ENCODE measurements at places on chromosomes 3 and 15.

DNA sequence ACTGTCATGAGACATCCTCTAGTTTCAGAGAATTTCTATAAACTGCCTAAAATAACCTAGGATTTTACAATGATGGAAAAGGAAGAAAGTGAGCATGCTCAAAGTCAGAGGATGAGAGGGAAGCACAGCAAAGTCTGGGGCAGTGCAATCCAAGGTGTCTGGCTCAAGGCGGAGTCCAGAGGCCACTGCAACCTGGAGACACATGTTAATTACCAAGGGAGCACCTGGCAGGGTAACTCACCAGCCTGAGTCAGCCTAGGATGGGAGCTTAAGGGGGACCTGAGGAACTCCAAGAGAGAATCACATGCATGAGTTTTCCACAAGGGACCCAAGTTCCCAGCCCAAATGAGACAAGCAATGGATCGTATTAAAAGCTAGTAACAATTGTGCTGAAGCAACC is 49.8 kb downstream of the PLD1 start:
- no peak overlapping the region for H3K4me3 ChIP-seq
- no peaks in the 10 kb centered on the region for H3K27me3 ChIP-seq
- no peaks in the 10 kb centered on the region for H3K36me3 ChIP-seq
- no peak for DNase-seq
- no peak overlapping the region for H3K27ac ChIP-seq

DNA sequence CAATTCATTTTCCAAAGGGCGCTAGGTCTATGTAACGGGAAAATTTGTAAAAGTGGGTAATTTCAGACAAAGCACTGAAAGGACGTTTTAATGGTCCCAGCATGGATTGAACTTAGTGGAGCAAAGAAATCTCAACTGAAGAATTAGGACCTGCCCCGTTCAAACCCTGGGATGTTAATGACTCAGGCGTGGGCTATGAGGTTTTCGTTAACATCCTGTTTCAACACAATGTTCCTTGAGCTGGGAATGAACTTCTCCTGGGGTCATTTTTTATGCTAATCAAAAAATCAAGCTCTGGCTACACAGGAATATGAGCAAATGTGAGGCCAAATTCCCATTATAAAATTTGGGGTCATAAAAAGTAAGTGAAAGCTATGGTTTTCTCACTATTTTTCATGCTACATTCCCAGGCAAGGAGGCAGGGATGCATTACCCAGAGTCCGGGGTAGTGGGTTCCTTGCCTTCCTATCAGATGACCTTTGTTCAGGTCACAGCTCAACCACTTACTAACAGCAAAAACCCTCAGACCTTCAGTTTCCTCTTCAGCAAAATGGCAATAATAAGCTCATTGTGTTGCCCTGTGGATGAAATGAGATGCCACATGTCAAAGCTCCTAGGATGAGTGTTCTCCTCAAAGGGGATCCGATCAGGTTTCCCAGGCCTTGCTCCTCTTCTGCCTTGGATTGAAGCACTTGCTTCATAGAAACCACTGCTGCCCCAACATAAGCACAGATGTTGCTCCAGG is 271.4 kb downstream of the ARRDC4 start:
- H3K36me3 ChIP-seq, result no peaks in the 10 kb centered on the region
- H3K4me3 ChIP-seq, result no peak overlapping the region
- no peaks in the 10 kb centered on the region for H3K27me3 ChIP-seq
- no peaks in the 10 kb centered on the region for H3K4me1 ChIP-seq

- H3K4me3 ChIP-seq, result no peak overlapping the region
- H3K27ac ChIP-seq, result no peak overlapping the region
- no peaks in the 10 kb centered on the region for H3K27me3 ChIP-seq
- H3K4me1 ChIP-seq, result 0 out of 2 replicates have a peak, but pooled peaks cover 3% of the 10 kb centered on the region
- DNase-seq, result no peak
- no peaks in the 10 kb centered on the region for H3K36me3 ChIP-seq
These were observed 126.1 kb upstream of the CMC1 start for GRCh38 chr3:28115316-28115715.

GRCh38 chr15:48636511-48636910 is 9.0 kb downstream of the FBN1 start:
- no peak for DNase-seq
- no peak overlapping the region for H3K4me3 ChIP-seq
- no peaks in the 10 kb centered on the region for H3K4me1 ChIP-seq
- H3K36me3 ChIP-seq, result no peaks in the 10 kb centered on the region
- no peaks in the 10 kb centered on the region for H3K27me3 ChIP-seq

- H3K36me3 ChIP-seq, result no peaks in the 10 kb centered on the region
- no peak for DNase-seq
- H3K27me3 ChIP-seq, result no peaks in the 10 kb centered on the region
These were observed 8.7 kb upstream of the PSMD2 start for GRCh38 chr3:184290331-184290730.

- H3K36me3 ChIP-seq, result no peaks in the 10 kb centered on the region
- H3K4me3 ChIP-seq, result no peak overlapping the region
- DNase-seq, result no peak
- no peaks in the 10 kb centered on the region for H3K4me1 ChIP-seq
These were observed 10.7 kb upstream of the ANXA2 start for GRCh38 chr15:60408463-60408981.

DNA sequence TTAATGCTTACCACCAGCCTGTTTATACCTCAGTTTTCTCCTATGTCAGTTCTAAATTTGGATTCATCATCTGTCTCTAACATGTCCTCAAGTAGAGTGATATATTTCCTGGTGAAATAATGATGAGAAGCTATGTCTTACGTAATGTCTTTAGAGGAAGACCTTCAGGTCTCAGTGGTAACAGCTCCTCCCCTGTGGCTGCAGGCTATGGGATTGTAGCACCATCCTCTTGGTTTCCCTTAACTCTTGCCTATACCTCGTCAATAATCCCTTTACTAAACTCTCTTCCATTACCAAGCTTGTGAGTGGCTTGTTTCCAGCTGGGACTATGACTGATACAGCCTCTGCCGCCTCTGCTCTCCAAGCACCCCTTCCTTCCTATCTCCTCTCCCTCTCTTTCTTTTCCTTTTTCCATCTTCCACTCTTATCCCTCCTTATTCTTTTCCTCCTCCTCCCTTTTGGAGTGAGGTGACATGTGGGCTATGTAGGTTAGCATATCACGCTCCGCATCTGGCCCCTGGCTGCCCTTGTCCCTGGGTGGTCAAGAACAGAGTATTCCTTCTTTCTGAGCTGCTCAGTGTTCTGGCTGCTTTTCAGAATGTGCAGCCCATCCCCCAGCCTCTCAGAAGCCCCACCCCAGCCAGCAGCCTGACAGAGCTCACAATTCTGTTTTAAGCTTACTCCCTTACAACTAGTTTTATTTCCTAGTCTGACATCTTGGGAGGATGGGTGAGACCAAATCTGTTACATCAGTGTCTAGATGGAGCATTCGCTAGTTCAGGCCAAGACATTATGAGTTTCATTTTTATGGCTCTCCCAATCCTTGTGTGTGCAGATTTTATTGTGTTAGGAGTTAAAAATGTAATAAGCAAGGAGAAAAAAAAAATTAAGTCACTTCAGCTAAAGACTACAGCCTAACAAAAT is 75.0 kb upstream of the RNU6-1 start:
- no peak overlapping the region for H3K27ac ChIP-seq
- H3K4me1 ChIP-seq, result peaks cover 7% of the 10 kb centered on the region
- no peaks in the 10 kb centered on the region for H3K27me3 ChIP-seq
- DNase-seq, result no peak
- no peaks in the 10 kb centered on the region for H3K36me3 ChIP-seq

GRCh38 chr3:69094467-69095205 is 9.9 kb downstream of the ARL6IP5 start:
- no peak overlapping the region for H3K27ac ChIP-seq
- H3K36me3 ChIP-seq, result no peaks in the 10 kb centered on the region
- H3K4me1 ChIP-seq, result 0 out of 2 replicates have a peak, but pooled peaks cover 1% of the 10 kb centered on the region
- H3K4me3 ChIP-seq, result no peak overlapping the region
- no peaks in the 10 kb centered on the region for H3K27me3 ChIP-seq

DNA sequence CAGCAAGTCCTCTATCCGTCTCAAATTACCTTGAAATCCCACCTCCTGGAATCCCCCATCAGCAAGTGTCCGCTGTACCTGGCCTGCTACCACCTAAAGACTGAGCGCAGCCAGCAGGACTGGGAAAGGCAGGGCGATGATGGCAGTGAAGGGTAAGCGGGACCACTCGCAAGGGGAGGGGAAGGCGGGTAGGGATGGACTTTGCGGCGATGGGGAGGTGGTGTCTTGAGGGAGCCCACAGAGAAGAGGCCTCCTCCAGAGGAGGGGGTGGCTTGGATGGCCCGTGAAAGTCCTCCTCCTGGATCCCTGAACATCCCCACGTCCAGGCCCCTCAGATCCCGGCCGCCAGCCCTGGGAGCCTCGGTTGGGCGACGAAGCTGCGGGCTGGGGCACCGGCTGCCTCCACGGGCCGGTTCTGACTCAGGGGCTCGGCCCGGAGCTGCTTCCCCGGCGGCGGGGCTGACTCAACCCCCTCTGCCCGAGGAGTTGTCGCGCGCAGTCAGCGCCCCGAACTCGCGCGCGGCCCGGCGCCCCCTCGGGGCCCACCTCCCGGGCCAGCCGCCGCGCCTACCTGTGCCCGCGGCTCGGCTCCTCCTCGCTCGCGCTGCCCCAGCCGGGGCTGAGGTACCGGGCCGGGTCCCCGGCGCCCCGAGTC is 512 bp downstream of the LARP6 start:
- H3K4me1 ChIP-seq, result 0 out of 2 replicates have a peak, but pooled peaks cover 1% of the 10 kb centered on the region
- no peak for DNase-seq
- no peak overlapping the region for H3K27ac ChIP-seq
- no peaks in the 10 kb centered on the region for H3K36me3 ChIP-seq

DNA sequence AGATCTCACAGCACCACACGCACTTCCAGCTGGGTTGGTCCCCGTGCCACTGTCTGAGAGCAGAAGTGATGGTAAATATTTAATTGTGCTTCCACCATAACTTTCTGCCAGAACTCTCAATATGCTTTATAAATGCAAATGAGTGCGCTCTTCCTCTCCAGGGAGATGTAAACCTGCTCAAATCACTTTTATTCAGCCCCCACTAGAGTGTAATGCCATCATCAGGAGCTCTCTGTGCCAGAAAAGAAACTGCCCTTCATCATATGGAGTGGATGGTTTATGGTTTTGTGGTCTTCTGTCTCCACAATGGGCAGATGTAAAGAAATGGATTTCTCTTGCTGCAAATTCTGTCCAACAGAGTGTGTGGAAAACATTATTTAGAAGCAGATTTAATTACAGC is 127.0 kb downstream of the EPHB1 start:
- no peak for DNase-seq
- no peak overlapping the region for H3K27ac ChIP-seq
- no peak overlapping the region for H3K4me3 ChIP-seq
- no peaks in the 10 kb centered on the region for H3K27me3 ChIP-seq
- no peaks in the 10 kb centered on the region for H3K36me3 ChIP-seq

- no peaks in the 10 kb centered on the region for H3K27me3 ChIP-seq
- no peak overlapping the region for H3K27ac ChIP-seq
- H3K4me3 ChIP-seq, result no peak overlapping the region
These were observed 300.6 kb downstream of the TLE3 start for GRCh38 chr15:69797051-69797595.

DNA sequence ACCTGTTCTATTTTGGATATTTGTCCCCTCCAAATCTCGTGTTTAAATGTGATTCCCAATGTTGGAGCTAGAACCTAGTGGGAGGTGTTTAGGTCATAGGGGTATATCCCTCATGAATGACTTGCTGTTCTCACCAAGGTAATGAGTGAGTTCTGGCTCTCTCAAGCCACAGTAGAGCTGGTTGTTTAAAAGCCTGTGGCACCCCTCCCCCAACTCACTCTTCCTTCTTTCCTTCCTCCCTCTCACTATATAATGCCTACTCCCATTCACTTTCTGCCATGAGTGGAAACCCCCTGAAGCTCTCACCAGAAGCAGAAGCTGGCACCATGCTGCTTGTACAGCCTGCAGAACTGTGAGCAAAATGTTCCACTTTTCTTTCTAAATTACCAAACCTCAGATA is 341.1 kb downstream of the SI start:
- H3K27ac ChIP-seq, result no peak overlapping the region
- DNase-seq, result peak; percentile 4
- H3K4me1 ChIP-seq, result no peaks in the 10 kb centered on the region
- H3K4me3 ChIP-seq, result no peak overlapping the region
- H3K27me3 ChIP-seq, result no peaks in the 10 kb centered on the region

DNA sequence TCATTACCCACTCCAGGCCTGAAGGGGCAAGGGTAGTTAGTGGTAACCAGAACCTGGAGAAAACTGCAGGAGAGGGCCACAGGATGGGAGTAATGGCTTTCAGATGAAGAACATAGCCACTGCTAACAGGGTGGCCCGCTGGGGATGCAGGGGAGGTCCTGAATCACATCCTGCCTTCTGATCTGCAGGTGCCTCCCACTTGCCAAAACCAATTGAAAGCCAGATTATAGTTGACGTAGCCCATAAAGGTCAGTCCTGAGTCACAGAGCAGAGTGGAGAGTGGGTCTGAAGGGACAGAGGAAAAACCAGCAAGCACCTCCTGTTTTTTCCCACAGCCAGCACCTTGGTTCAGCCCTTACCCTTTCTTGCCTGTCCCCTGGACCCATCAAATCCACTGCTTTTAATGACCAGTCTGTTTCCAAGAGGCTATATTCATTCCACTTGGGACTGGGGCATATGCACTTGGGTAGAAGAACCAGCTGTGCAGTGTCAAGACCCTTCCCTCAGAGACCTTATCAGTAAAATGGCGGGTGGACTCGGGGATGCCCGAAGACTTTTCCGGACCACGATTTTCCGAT is 646 bp upstream of the SLC35G2 start:
- H3K4me1 ChIP-seq, result 0 out of 2 replicates have a peak, but pooled peaks cover 1% of the 10 kb centered on the region
- H3K4me3 ChIP-seq, result peak overlapping the region; percentile 76
- no peak overlapping the region for H3K27ac ChIP-seq
- H3K36me3 ChIP-seq, result no peaks in the 10 kb centered on the region
- peak; percentile 22 for DNase-seq

DNA sequence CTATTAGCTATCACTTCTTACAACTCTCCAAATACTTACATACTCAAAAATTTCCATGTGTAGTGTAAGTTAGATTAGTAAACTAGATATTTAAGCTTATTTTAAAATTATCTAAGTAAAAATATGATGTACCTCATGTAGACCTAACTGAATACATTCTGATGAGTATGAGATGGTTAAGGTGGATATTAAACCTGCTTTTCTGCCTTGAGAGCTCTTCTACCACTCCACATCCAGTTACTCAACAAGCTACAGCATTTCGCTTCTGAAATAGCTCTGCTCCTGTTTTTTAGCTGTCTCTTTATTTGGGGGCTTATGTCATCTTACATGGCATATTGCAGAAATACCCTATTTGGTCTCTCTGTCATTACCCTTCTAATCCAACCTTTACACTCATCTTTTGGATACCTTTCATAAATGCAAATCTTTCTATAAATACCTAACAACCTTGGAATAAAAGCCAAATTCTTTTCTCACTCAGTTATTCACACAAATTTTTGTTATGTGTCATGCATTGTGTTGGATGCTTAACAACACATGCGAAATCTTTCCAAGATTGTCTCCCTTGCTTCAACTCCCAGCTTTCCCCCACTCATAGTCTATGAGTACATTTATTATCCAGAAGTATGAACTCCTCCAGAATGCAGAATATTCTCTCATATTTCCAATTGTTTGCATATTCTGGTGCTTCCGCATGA is 92.0 kb downstream of the ALCAM start:
- no peak for DNase-seq
- H3K36me3 ChIP-seq, result no peaks in the 10 kb centered on the region
- peaks cover 3% of the 10 kb centered on the region for H3K4me1 ChIP-seq
- H3K27me3 ChIP-seq, result no peaks in the 10 kb centered on the region
- no peak overlapping the region for H3K27ac ChIP-seq

All from iPS DF 6.9 (cell line).